ENCODE measurements at places on chromosomes 4 and X.
A peak's percentile ranks its signal among the peaks of the same experiment; 100 is the strongest.

- DNase-seq: peak; percentile 17
Measured at GRCh38 chr4:118034053-118034785, at the start of gene NDST3. NDST3 (plus strand) TSS chr4:118034486; CDS start chr4:118053911, 19,425 bp downstream.

DNA sequence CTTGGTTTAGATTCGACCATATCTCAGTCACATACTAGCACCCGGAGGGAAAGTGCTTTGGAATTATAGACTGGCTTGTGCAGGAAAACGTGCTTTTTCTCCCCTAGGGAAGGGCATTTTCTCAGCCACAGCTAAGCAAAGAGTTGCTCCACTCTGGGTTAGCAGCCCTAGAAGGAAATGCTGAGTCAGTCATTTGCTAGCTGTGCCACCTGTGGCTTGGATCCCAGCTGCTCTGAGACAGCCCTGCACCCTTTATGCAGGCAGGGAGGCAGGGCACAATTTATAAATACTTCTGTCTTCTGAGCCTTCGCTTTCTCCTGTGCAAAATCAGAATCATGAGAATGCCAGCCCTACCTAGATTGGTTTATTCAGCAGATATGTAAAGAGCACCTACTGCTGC is 1.3 kb upstream of the USP51 start:
- DNase-seq: no peak

DNA sequence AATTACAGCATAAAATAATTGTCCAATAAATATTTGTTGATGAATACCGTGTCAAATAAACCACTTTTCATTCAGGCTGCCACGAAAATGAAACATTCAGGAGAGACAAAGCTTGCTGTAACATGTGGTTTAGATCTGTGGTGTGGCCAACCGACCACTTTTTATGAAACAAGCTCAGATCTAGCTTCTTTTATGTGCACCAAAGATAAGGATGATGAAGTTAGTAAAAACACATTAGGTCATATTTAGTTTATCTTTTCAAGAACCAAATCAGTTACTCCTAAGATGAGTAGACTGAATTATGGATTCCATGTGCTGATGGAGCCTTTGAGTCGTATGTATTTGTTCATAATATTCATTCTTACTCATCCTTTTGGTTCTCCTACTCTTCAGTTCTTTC is 35.8 kb downstream of the STOX2 start:
- no peak for DNase-seq

DNA sequence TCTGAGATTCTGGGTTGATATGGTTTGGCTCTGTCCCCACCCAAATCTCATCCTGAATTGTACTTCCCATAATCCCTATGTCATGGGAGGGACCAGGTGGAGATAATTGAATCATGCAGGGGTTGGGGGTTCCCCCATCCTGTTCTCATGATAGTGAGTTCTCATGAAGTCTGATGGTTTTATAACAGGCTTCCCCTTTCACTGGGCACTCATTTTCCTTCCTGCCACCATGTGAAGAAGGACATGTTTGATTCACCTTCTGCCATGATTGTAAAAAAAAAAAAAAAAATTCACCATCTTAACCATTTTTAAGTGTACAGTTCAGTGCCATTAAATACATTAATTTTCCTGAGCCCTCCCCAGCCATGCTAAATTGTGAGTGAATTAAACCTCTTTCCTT is 42.6 kb downstream of the SUPT20HL2 start:
- DNase-seq: no peak

- no peak for DNase-seq
Measured at GRCh38 chr4:98462487-98462886, 195.9 kb downstream of the TSPAN5 start.

DNA sequence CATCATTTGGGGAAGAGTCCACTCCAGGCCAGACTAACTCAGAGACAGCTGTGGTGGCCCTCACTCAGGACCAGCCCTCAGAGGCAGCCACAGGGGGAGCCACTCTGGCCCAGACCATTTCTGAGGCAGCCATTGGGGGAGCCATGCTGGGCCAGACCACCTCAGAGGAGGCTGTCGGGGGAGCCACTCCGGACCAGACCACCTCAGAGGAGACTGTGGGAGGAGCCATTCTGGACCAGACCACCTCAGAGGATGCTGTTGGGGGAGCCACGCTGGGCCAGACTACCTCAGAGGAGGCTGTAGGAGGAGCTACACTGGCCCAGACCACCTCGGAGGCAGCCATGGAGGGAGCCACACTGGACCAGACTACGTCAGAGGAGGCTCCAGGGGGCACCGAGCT is 3.3 kb upstream of the ERAS start:
- DNase-seq: no peak

DNA sequence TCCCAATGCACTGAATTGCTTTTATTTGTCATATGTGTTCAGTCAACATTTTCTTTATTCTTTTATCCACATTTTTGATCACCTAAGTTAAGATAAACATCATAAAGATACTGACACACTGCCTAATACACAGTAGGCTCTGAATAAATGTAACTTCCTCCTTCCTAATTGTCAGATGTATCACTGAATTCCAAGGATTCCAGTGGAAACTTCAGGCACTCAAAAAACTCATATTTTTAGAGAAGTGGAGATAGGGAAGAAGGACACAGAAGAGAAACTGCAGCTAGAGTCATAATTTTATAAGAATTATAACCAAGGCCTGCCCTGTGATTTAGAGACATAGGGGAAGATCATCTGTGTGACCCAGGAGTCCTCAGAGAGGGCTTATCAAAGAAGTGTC is 753.3 kb downstream of the ADGRL3 start:
- no peak for DNase-seq

GRCh38 chrX:45447331-45447730 is 246.7 kb upstream of the DIPK2B start:
- no peak for DNase-seq

- DNase-seq: no peak
Measured at GRCh38 chr4:10703766-10704429, 19.3 kb upstream of the CLNK start.

- peak; percentile 56 for DNase-seq
Measured at GRCh38 chr4:80362578-80363181, 27.1 kb downstream of the CFAP299 start.

DNA sequence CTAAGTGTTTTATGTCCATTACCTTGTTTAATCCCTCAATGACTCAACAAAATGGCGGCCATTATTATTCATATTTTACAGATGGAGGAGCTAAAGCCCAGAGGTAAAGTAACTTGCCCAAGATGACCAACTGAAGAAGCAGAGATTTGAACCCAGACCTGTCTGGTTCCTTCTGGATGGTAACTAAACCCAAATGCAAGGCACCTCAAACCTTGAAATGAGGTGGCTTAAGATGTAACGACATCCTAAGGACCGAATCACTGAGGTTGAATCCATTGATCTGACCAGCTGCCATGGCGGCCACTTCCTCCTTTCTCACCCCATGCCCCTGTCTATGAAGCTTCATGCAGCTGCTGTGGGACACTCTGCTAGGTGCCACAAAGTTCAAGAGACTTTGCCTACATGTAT is 932 bp downstream of the TLR10 start:
- DNase-seq: no peak

DNA sequence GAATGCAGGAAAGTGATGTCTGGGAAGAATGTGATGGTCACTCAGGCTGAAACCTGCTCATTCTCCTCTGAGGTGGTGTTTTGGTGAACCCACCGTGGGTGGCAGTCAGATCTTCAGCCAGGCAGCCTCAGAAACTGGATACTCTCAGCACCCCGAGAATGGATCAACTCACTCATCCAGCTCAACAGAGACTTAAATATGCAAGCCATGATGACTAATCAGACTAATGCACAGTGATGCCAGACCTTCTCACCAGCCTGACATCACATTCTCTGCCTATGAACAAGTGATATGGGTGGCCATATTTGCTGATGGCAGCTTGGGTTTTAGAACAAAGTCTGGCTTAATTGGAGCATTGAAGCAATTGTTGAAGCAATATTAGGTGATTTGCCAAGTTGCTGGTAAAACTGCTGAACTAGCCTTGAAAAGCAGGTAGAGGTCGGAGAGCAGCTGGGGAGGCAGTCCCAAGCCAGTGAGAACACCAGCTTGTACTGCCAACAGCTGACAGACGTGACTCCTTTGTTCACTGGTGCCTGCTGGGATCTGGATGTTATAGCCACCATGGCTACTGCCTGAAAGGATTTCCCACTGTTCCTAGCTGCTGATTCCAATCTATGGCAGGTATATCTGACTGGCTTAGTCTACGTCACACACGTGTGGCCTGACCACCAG is 608.1 kb downstream of the MID1IP1 start:
- no peak for DNase-seq

GRCh38 chrX:50071494-50071893 is 129.3 kb downstream of the AKAP4 start:
- peak; percentile 42 for DNase-seq

DNA sequence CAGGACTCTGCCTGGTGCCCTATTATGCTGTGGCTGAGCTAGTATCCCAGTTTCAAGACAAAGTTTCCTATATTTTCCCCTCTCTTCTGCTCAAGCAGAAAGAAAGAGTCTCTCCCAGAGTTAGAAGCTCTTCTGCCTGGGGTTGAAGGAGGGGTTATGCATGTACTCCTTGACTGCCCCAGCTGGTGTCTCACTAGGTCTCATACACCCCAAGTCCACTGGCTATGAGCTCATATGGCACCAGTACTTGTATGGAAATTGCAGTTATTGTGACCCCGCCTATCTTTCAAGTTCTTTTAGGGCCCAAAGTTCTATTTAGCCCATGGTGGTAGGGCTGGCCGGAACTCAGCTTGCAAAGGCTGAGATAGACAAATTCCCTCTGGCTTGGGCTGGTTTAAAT is 131.8 kb downstream of the NBDY start:
- DNase-seq: no peak

DNA sequence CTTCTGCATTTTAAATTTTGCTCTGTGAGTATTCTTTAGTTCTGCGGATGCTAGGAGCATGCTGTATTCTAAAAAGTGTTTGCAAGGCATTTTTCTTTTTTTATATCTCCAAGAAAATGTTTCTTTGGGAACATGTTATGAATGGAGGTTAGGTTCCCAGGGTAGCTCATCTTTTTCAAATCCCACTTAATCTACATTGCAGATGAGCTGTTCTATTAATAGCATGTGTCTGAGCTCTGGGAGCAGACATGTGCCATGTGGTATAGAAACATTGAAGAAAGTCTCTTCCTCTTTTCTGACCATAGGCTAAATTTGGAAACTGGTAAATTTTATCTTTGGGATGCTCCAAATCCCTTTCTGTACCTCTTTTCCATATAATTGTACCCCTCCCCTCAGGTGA is 23.2 kb downstream of the DIAPH2 start:
- no peak for DNase-seq

DNA sequence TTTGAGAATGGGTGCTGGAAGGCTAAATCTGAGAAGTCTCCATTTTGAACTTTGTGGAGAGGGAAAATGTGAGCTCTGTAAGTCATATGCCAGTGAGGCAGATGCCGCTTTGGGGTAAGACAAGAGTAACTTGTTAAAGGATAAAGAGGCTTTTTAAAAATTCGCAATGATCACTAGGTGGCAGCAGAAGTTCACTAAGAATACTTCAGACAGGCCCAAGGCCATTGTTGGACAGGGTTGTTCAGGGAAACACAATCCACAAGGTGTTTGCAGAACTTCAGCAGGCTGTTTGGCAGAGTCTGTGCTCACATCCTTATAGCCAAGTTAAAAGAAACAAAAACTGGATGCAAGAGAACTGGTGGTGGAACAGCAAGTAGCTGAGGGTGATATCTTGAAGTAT is 13.7 kb upstream of the PIGA start:
- peak; percentile 34 for DNase-seq

GRCh38 chrX:109441266-109441665 is 40.6 kb downstream of the GUCY2F start:
- no peak for DNase-seq

- DNase-seq: no peak
Measured at GRCh38 chrX:19968276-19968675, 22.6 kb downstream of the BCLAF3 start.

DNA sequence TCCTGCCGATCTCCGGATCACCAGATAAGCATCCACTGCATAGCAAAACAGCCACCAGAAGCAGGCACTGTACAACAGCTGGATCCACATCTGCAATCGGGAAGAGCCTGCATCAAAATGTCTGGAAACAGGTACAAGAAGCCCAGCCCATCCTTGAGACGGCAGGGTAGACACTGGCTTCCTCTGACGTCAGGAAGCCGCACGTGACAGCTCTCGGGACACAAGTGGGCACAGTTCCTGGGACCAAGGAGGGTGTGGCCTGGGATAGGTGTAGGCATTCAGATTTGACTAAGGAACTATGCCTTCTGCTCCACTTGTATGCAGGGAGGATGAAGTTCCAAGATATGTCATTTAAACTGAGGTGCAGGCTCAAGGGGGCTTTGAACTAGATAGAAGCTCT is 6.3 kb downstream of the GPR143 start:
- no peak for DNase-seq

DNA sequence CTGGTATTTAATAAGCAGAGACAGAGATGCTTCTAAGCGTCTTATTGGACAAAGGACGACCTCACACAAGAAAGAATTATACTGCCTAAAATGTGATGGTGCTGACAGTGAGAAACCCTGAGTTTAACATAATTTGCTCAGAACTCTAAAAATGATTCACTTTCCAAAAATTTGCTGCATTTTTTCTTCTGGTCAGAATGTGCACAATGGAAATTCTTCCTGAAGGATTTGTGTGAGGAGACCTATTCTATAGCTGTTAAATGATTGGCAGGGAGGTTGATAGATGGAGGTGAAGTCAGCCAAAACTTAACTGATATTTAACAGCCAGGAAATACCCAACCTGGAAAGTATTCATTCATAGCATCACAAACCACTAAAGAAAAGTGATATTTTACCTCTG is 1.7 kb downstream of the MAGEC3 start:
- no peak for DNase-seq

- no peak for DNase-seq
Measured at GRCh38 chr4:139602776-139603360, 46.8 kb upstream of the SETD7 start.

- no peak for DNase-seq
Measured at GRCh38 chr4:5215321-5215720, 164.0 kb downstream of the STK32B start.

DNA sequence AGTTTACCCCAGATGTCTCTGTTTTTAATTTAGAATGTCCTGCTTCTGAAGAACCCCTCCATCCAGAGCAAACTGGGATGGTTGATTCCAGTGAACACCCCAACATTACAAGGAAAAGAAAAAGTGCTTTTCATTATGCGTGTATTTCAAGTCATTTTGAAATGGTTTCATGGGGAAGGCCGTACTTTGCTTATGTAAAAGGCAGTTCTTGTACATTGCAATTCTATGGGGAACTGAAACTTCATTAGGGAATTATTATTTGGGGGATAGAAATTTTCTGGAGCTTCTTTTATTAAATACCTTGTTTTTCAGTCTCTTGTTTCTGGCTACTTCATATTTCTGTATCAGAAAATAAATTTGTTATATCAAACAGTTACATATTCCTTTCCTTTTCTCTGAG is 96.9 kb upstream of the ZNF518B start:
- DNase-seq: no peak

GRCh38 chr4:72531322-72531721 is 37.7 kb downstream of the ADAMTS3 start:
- DNase-seq: no peak

DNA sequence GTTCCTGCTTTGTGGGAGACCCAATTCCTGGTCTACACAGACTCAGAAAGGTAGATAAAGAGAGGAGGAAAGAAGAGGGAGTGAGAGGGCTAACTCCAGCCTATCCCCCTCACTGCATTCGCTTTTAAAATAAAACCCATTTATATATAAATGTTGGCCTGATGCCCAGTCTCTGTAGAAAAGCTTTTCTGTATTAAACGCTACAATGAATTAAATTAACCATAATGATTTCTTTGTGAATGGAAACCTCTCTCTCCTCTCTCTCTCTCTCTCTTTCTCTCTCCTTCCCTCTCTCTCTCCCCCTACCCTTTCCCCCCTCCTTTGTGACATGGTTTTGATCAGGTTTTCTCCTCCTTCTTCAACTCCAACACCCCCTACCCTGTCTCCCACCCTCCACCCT is 34.8 kb downstream of the PJA1 start:
- peak; percentile 65 for DNase-seq
